Mesangial cell (primary cell): ENCODE measurements at places on chromosomes 13 and 19. TPM values are rescaled to one million over a fixed set of nuclear protein-coding genes. Genes with fewer than 3 reads are reported as not detected.

Gene URAD
- not detected in 2 replicates for total RNA-seq

Gene SLC17A7
- under 0.01 TPM in 2 replicates for total RNA-seq

Gene SIGLEC12
- total RNA-seq, result not detected in 2 replicates

Gene SMAD9
- total RNA-seq, result 1.1 and 4.4 TPM in 2 replicates

Gene C19orf53
- total RNA-seq, result 100 and 141 TPM in 2 replicates

Gene ZNF667
- total RNA-seq, result 0.65 and 2.5 TPM in 2 replicates

Gene PLPPR3
- 1.5 and 4.7 TPM in 2 replicates for total RNA-seq

Gene B3GNT8
- total RNA-seq, result 1.5 and 3.9 TPM in 2 replicates

Gene OR10H1
- not detected in 2 replicates for total RNA-seq
